ENCODE measurements at places on chromosomes 7 and 10. TPM values are rescaled to one million over a fixed set of nuclear protein-coding genes. Genes with fewer than 3 reads are reported as not detected.
A peak's percentile ranks its signal among the peaks of the same experiment; 100 is the strongest.

Gene CPA4
- not detected for total RNA-seq

Gene UPF2
- total RNA-seq: 27.1 TPM

Gene FAM13C
- 24.9 TPM for total RNA-seq

Gene ABCC2
- 1.4 TPM for total RNA-seq

Gene SFTPA1
- total RNA-seq: not detected

Gene CACNA2D1
- 30.1 TPM for total RNA-seq

DNA sequence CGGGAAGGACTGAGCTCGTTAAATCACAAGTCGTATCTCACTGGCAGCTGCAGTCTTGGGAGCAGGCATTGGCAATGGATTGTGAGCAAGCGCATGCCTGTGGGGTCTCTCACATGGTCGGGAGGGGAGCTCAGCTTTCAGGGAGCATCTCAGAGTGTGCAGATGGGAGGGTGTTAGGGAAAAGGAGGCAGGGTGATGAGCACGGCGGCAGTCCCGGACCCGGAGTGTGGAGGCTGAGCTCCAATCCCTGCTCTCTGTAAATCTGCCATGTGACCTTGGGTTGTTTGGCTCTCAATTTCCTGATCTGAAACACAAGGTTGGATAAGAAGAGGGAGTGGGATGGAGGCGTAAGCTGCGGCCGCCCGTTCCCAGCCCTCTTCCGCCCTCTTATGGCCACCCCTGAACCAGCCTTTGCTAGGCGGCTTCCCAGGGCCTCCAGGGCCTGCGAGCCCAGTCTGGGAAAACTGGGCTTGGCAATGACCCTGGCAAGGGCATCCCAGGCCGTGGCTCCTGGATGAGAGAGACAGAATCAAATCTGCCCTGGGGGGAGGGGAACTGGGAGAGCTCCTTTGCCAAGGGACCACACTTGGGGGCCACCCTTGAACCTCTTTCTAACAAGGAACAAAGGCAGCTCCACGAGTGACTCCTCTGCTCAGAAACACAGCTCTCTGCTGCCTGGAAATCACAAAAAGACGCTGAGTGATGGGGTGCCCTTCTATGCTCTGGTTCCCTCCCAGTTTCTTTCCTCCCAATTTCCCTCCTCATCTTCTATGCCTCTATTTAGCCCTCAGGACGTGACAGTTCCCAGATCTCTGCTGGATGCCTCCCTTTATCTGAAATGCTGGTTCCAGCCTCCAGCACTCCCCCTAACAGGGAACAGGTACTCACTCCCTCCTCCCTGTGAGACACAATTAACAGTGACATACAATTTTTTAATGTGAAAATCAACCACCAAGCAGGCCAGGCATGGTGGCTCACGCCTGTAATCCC lies 41.7 kb upstream of the LOXL4 start:
- H3K4me3 ChIP-seq: no peak overlapping the region
- peak; percentile 84 for DNase-seq
- H3K36me3 ChIP-seq: no peaks in the 10 kb centered on the region
- no peak overlapping the region for H3K27ac ChIP-seq
- H3K27me3 ChIP-seq: no peaks in the 10 kb centered on the region
- no peaks in the 10 kb centered on the region for H3K4me1 ChIP-seq

DNA sequence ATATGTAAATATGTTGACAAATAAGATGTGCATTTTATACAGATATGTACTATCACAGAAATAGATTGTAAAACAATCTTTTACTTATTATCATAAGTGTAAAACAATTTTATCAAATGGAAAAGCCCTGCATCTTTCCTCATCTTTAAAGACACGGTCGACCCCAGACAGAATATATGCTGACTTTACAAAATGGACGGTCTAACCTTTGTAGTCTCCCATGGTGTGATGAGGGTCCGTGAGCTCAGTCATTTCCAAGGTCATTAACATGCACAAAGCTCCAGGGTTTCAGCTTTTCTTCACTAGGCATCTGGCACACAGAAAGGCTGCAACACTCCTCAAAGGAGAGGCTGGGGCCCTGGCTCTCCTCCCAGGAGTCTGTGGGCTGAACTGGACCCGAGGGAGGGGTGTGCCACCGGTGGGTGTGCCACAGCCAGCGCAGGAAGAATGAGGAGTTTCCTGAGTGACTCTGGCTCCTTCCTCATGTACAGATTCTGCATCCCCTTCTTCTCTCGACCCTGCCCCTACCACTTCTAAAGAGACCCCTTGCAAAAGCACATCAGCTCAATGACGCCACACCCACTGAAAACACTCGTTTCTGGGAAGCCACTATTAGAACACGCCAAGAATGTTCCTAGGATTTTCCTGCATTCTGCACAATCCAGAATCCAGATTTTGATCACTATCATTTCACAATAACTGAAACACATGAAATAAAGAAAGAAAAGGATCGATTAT lies 26.2 kb upstream of the ABLIM1 start:
- peak overlapping the region; percentile 84 for H3K27ac ChIP-seq
- H3K4me1 ChIP-seq: no peaks in the 10 kb centered on the region
- peak; percentile 56 for DNase-seq
- H3K4me3 ChIP-seq: no peak overlapping the region
- no peaks in the 10 kb centered on the region for H3K36me3 ChIP-seq
- no peaks in the 10 kb centered on the region for H3K27me3 ChIP-seq

DNA sequence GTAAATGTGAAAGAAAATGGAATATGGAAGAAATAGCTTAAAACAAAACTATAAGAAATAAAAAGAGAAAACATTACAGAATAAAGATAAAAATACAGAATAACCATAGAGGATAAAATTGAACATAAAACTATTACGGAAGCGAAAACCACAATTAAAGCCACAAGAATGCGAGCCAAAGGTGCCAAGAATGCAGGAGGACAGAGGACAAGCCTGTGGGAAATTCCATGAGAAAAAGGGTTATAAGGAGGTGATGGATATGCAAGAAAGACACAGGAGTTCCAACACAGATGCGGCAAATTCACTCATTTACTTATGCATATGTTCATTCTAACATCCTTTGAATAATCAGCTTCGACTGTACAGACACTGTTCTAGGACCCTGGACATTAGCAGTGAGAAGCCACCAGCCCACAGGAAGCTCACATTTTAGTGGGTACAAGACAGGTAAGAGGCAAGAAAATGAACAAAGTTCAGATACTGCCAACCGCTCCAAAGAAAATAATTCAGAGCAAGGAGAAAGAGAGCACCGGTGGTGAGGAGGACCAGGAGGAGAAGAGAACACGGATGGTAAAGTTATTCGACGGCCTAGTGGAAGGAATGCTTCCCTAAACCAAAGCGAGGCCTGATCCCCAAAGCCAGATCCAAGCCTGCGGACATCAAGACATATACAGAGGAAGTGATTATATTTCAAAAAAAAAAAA lies 213.7 kb upstream of the MGMT start:
- no peaks in the 10 kb centered on the region for H3K27me3 ChIP-seq
- DNase-seq: no peak
- H3K27ac ChIP-seq: no peak overlapping the region
- H3K36me3 ChIP-seq: no peaks in the 10 kb centered on the region
- no peaks in the 10 kb centered on the region for H3K4me1 ChIP-seq

- H3K4me1 ChIP-seq: no peaks in the 10 kb centered on the region
- no peak overlapping the region for H3K27ac ChIP-seq
- H3K4me3 ChIP-seq: no peak overlapping the region
- H3K27me3 ChIP-seq: no peaks in the 10 kb centered on the region
- H3K36me3 ChIP-seq: no peaks in the 10 kb centered on the region
- no peak for DNase-seq
Measured at GRCh38 chr7:84139986-84140729, 54.4 kb downstream of the SEMA3A start.

DNA sequence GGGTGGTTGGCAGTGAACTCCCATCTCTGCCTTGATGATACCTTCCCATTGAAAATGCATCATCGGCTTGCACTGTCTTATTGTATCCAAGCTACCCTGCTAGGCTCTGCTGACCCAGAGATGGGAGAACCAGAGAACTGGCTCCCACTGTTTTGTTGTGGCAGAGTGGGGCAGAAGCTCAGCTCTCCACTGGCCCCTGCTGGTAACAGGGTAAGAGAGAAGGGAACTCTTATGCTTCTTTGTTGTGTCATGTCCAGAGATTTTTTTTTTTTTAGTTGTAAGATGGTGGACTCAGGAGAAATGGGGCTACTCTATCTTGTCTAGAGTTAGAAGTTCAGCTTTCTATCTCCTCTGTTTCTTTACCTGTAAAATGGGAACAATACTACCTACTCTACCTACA lies 100.5 kb upstream of the SDK1 start:
- H3K27me3 ChIP-seq: no peaks in the 10 kb centered on the region
- DNase-seq: no peak
- no peaks in the 10 kb centered on the region for H3K4me1 ChIP-seq
- H3K36me3 ChIP-seq: no peaks in the 10 kb centered on the region
- no peak overlapping the region for H3K27ac ChIP-seq

GRCh38 chr10:45368181-45368580 lies 5.8 kb upstream of the ALOX5 start:
- H3K27ac ChIP-seq: no peak overlapping the region
- no peak for DNase-seq
- no peaks in the 10 kb centered on the region for H3K27me3 ChIP-seq
- H3K4me1 ChIP-seq: no peaks in the 10 kb centered on the region

DNA sequence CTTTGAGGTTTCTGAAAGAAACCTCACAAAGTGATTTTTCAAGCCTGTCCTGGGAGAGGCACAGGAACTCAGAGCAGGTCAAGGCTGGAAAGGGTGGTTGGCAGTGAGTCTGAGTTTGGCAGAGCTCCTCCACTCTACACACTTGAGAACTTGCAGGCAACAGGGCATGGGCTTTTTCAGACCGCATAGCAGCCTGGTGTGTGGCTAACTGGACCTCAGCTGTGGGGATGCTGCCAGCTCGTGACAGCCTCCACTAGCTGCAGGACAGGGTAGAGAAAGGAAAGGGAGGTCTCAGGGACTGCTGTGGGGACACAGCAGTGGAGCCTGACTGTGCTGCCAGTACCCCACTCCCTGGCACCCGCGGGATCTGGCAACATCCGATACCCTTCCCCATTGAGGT lies 2.6 kb downstream of the CDHR1 start:
- H3K4me1 ChIP-seq: no peaks in the 10 kb centered on the region
- DNase-seq: no peak
- no peaks in the 10 kb centered on the region for H3K36me3 ChIP-seq
- peaks cover 6% of the 10 kb centered on the region for H3K27me3 ChIP-seq

GRCh38 chr7:138387755-138388475 lies 72.1 kb upstream of the TRIM24 start:
- no peak for DNase-seq
- H3K27me3 ChIP-seq: no peaks in the 10 kb centered on the region
- H3K4me3 ChIP-seq: no peak overlapping the region
- H3K27ac ChIP-seq: no peak overlapping the region

- H3K27me3 ChIP-seq: no peaks in the 10 kb centered on the region
- peak overlapping the region; percentile 96 for H3K27ac ChIP-seq
- H3K36me3 ChIP-seq: no peaks in the 10 kb centered on the region
- H3K4me3 ChIP-seq: peak overlapping the region; percentile 74
- peaks cover 28% of the 10 kb centered on the region for H3K4me1 ChIP-seq
Measured at GRCh38 chr7:6375348-6376101, 72.2 kb downstream of the DAGLB start.

- H3K4me3 ChIP-seq: no peak overlapping the region
- no peaks in the 10 kb centered on the region for H3K36me3 ChIP-seq
- DNase-seq: no peak
- no peaks in the 10 kb centered on the region for H3K4me1 ChIP-seq
Measured at GRCh38 chr7:82701949-82702348, 258.4 kb upstream of the CACNA2D1 start.

DNA sequence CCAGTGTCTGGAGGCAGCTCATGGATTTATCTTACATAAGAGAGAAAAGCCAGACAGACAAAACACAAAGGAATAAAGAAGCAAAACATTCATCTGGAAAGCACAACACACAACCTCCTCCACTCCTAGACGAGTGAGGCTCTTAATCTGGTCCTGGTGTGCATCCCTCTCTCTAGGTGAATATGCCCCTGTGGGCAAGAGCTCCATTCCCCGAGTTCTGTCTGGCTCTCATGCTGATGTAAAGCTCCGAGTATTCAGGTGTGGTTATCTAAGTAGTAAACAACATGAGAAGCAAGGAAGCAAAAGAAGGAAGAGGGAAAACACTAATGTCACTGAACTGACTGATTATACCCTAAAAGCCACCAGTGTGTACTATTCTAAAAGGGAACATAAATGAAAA lies 47.9 kb upstream of the FEZF1 start:
- no peaks in the 10 kb centered on the region for H3K4me1 ChIP-seq
- H3K4me3 ChIP-seq: no peak overlapping the region
- H3K27me3 ChIP-seq: no peaks in the 10 kb centered on the region
- H3K27ac ChIP-seq: no peak overlapping the region

- H3K4me3 ChIP-seq: no peak overlapping the region
- no peaks in the 10 kb centered on the region for H3K27me3 ChIP-seq
- H3K4me1 ChIP-seq: peaks cover 4% of the 10 kb centered on the region
- peak; percentile 57 for DNase-seq
Measured at GRCh38 chr7:73828107-73828803, 2.5 kb upstream of the CLDN4 start.

GRCh38 chr10:131650771-131651673 lies 249.8 kb upstream of the PPP2R2D start:
- no peaks in the 10 kb centered on the region for H3K36me3 ChIP-seq
- H3K4me1 ChIP-seq: no peaks in the 10 kb centered on the region
- no peak overlapping the region for H3K27ac ChIP-seq
- no peaks in the 10 kb centered on the region for H3K27me3 ChIP-seq
- H3K4me3 ChIP-seq: no peak overlapping the region

DNA sequence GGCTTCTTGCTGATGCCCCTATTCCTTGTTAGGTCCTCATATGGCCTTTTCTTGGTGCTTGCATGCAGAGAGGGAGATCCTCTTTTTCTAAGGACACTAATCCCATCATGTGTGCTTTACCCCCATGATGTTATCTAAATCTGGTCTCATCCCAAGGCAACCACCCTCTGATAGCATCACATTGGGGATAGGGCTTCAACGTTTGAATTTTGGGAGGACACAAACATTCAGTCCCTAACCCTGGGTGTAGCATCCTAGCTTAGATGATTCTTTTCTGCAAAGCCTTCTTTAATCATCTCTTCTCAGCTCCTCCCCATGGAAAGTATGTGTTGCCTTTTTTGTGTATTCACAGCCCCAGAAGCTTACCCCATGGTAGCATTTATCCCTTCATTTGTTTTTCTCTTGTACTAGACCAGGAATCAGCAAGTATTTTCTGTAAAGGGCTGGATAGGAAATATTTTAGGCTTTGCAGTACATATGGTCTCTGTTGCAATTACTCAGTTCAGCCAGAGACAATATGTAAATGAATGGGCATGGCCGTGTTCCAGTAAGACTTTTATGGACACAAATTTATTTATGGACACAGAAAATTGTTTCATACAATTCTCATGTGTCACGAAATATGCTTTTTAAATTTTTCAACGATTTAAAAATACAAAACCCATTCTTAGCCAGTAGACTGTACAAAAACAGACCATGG lies 101.5 kb upstream of the CSTF2T start:
- no peaks in the 10 kb centered on the region for H3K27me3 ChIP-seq
- no peak overlapping the region for H3K27ac ChIP-seq

DNA sequence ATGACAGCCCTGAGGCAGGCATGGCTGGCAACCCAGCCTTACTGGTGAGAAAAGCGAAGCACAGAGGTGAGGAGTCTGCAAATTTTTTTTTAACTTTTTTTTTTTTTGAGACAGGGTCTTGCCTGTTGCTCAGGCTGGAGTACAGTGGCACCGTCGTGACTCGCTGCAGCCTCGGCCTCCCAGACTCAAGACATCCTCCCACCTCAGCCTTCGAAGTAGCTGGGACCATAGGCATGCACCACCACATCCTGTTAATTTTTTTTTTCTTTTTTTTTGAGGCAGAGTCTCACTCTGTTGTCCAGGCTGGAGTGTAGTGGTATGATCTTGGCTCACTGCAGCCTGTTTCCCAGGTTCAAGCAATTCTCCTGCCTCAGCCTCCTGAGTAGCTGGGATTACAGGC lies 35.1 kb upstream of the DLG5 start:
- H3K4me3 ChIP-seq: no peak overlapping the region
- H3K4me1 ChIP-seq: no peaks in the 10 kb centered on the region
- no peaks in the 10 kb centered on the region for H3K36me3 ChIP-seq
- no peak for DNase-seq

All from uterus (tissue), 4 donors.